ENCODE measurements at places on chromosomes 7 and 10.

DNA sequence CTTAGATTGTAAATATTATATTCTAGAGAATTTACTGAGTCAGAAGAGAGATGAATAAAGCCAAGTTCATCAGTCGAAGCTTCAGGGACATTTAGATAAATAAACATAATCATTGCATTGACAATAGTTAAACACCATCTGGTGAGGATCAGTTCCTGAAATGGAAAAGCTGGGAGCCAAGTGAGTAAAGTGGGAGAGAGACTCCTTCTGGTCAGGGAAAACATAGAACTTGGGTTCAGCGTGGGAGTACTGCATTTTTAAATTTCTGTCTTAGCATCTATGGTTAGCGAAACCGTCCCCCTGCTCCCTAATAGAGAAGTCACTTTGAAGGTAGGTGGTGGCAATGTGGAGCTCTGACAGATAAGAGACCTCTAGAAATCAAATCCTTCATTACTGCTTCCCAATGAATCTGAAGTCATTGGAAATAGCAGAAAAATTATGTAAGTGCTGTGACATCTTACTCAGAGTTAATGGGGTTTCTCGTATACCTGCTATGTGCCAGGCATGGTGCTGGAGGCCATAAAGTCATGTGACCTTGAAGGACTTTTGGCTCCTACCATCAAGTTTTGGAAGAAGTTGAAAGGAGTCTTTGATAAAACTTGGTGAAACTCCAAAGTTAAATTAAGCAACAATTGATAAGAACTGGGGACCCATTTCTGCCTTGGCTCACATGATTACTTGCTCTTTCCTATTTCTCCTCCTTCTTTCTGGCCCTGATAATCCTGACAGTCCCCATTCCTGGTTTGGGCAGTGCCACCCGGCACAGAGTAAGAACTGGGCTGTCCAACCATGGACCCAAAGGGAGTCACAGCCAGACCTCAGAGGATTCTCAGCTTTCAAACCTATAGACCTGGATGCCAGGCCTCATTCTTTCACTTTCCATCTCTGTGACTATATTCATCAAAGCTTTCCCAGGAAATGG, 211.2 kb downstream of the C7orf25 start:
- no peak for DNase-seq

DNA sequence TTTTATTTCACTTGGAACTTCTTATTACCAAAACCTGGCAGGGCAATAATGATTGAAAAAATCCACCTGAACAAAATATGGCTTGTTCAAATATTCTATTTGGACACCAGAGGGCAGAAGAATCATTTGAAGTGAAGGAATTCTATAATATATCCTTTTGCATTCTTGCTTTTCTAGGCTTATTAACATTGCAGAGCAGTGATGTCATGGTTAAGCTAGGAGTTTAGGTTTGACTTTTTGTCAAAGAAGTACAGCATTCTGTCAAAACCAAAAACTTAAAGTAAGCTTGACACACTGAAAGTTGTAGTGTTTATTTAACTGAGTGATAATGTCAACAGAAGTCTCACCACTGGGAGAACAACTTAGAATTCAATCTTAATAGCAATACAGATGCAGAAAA, 156.0 kb downstream of the SEMA3D start:
- DNase-seq, result no peak

- DNase-seq, result no peak
Observed at GRCh38 chr10:74969093-74969492, 142.4 kb upstream of the SAMD8 start.

DNA sequence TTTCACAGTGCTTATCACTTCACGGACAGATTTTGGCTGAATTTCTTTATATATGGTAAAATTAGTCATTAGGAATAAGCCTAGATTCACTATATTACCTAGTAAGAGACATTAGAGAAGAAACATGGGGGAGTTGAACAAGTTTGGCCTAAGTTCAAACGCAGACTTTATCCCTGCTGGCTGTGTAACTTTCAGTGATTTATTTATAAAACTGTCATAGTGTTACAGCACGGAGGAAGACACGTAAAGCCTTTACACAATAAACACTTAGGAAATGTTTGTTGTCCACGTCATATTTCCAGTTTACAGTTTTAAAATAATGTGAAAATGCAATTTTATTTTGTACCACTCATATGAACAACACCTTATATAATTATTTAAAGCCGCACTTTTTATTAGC, 661.5 kb downstream of the MAGI2 start:
- DNase-seq, result no peak

GRCh38 chr7:29095631-29096445, 50.5 kb downstream of the CPVL start:
- DNase-seq, result no peak

DNA sequence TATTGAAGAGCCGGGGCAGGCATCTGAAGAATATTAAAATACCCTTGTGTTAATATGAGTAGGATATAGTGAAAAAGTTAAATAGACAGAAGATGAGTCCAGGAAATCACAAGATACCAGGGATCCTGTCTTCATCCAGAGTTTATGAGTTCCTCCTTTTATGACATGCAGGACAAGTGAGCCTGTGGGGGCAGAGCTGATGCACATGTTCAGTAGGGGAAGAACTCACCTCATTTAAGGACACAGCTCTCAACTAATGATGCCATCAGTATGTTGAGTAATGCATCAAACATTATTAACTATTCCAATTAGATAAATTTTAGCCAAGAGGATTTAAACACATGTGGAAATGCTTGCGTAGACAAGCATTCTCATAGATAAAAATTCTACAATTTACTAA, 435.8 kb upstream of the AKR1E2 start:
- no peak for DNase-seq

GRCh38 chr7:102994567-102994966, 80.0 kb downstream of the FBXL13 start:
- no peak for DNase-seq

DNA sequence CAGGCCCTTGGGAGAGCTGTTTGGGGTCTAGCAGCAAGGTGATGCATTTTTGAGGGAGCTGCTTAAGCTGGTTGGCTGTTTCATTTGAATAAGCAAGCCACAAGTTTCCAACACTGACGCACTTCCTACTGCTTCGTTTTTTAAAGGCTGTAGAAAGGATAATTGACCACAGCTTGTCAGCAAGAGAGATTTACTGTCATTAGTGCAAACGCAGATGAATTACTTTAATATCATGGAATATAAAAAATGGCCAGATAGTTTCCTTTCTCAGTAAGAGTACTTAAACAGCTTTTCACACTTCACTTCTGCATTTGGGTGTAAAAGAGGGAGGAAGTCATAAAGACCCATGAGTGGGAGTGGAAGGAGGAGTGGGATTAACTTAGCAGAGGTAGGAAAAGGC, 61.5 kb downstream of the FZD1 start:
- no peak for DNase-seq

DNA sequence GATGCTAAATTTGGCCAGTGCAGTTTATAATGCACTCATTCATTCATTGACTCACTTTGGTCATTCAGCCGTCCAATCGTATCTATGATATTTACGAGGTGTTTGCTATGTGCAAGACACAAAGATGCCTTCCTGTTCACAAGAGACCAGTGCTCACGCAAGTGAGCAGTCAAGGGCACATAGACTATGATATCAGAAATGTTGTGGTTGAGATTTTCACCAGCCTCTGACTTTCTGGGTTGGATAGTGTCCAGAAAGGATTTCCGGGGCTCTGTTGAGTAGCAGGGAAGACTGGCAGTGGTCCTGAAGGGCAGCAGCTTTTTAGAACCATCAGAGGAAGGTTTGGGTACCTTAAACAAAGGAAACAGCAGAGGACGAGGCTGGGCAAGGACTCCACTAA, 191.8 kb downstream of the GALNT17 start:
- DNase-seq, result no peak

DNA sequence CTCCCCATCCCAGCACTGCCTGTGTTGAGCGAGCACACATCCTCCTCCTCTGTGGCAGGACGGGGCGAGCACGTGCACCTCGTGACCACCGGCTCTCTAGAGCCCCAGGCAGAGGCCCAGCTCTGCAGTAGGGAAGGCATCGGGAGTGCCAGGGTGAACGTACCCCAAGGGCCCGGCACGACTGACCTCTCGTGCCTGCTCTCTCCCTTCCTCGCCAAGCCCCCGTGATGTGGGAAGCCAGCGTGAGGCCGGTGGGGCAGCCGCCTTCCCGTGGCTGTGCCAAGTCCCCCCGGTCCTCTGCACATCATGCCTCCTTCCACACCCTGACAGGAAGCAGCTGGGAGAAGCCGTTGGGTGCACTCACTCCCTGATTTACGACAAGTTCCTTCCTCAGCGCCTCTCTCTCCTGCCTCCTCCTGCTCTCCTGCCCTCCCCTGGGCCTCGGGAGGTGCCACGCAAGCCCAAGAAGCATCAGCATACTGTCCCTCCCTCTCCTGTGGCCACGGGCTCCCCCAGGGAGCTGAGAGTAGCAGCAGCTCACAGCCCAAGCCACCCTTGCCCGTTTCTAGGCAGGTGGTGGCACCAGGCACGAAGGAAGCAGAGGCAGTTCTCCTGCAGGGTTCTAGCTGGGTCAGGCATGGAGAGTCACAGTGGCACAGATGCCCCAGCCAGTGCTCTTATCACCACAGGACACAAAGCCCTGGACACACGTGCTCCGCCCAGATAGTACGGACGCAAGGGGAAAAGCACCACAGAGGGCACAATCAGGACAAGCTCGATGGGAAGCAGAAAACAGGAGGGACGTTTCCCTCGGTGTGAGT, 47.0 kb downstream of the AMZ1 start:
- no peak for DNase-seq

- no peak for DNase-seq
Observed at GRCh38 chr7:81140252-81140651, 221.4 kb upstream of the SEMA3C start.

DNA sequence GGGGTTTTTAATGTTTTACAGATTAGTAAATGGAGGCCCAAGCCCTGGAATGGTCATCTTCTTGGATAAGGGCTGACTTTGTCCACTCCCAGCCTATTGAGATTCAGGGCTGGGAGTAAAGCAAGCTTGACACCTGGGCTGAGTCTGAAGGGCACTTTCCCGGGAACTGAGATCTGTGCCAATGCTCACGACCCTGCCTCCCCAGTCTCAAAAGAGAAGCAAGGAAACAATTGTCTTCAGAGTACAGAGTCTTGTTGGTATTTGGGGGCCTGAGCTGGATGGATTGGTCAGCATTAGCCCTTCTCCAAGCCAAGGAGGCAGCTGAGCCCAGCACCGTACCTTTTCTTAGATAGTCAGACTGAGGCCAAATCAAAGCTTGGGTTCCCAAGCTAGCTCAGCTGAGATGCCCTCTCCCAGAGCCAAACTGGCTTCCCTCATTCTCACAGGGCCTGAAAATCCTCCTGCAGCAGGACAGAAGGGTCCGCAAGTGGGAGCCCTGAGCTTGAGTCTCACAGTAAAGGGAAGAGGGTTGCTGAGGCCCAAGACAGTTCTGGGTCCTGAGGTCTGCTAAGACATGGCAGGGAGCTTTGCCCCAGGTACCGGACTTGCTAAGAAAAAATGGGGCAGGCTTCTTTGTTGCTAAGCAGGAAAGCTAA, 3.7 kb downstream of the DDIT4 start:
- DNase-seq, result no peak

- no peak for DNase-seq
Observed at GRCh38 chr7:115658223-115658622, 372.3 kb downstream of the TFEC start.

DNA sequence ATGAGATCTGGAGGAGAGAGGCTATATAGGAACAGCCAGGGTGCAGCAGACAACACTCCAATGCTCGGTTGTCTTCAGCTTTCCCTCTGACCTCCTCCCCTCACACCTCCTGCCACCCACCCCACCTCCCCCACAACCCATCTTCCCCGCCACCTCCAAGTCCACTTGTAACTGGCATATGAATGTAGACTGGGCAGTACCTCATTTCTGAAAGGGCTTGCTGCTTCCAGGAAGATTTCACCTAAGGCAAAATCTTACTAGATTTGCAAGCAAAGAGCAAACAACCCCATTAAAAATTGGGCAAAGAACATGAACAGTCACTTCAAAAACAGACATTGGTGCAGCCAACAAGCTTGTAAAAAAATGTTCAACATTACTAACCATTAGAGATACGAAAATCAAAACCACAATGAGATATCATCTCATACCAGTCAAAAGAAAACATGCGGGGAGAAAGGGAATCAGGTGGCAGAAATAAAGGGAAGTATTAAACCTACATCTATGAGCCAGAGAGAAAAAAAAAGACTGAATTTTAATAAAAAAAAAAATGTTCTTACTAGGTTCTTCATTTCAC, 164.6 kb upstream of the C1GALT1 start:
- no peak for DNase-seq

DNA sequence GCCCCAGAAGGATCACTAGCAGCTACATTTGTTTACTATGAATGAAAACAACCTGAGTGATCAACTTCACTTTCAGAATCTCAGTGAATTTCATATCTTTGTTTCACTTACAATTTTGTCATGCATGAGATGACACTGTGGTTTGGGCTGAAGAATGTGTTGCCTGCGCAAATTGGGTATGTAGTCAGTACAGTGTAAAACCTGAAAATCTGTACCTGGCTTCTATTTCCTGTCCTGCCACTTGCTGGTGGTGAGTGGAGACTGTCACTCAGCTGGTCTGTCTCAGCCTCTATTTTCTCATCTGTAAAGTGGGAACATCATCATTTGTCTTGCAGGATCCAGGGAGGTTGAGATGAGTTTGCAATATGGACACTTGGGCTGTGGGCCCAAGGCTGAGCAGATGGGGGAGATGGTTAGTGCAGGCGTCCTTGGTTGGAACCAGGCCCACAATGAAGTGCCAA, 118.0 kb downstream of the WDFY4 start:
- DNase-seq, result no peak

- no peak for DNase-seq
Observed at GRCh38 chr7:44275146-44275545, 50.2 kb downstream of the CAMK2B start.

GRCh38 chr7:53473371-53473770, 437.9 kb downstream of the POM121L12 start:
- DNase-seq, result no peak

GRCh38 chr7:115106316-115106715, 184.4 kb downstream of the MDFIC start:
- no peak for DNase-seq

- no peak for DNase-seq
Observed at GRCh38 chr7:47581438-47581803, 490 bp downstream of the TNS3 start.

GRCh38 chr10:132176623-132177500, 9.9 kb upstream of the DPYSL4 start:
- DNase-seq, result no peak

- no peak for DNase-seq
Observed at GRCh38 chr7:91880016-91880412, 488 bp downstream of the MTERF1 start.

DNA sequence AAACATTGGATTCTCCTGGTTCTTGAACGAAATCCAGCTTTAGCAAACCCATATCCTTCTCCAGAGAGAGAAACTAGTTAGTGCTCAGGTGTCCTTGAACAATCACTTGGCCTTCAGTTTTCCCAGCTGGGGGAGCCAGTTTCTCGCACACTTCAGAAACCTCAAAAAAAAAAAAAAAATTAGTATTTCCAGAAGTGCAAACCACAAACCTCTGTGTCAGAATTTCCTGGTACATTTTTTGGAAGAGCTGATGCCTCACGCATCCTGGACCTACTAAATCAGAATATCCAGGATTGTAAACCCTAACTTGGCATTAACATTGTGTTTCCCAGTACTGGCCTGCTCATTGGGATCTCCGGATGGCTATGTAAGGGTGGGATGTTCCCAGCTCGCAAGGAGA, 143.4 kb upstream of the EGR2 start:
- no peak for DNase-seq

GRCh38 chr10:79381804-79382221, 34.5 kb downstream of the PPIF start:
- DNase-seq, result no peak

GRCh38 chr7:30119890-30120577, 14.8 kb upstream of the MTURN start:
- no peak for DNase-seq

All from cortex of kidney (tissue), 1 donor.